ENCODE measurements at places on chromosomes 5 and 9. TPM values are rescaled to one million over a fixed set of nuclear protein-coding genes. Genes with fewer than 3 reads are reported as not detected.
A peak's percentile ranks its signal among the peaks of the same experiment; 100 is the strongest.

DNA sequence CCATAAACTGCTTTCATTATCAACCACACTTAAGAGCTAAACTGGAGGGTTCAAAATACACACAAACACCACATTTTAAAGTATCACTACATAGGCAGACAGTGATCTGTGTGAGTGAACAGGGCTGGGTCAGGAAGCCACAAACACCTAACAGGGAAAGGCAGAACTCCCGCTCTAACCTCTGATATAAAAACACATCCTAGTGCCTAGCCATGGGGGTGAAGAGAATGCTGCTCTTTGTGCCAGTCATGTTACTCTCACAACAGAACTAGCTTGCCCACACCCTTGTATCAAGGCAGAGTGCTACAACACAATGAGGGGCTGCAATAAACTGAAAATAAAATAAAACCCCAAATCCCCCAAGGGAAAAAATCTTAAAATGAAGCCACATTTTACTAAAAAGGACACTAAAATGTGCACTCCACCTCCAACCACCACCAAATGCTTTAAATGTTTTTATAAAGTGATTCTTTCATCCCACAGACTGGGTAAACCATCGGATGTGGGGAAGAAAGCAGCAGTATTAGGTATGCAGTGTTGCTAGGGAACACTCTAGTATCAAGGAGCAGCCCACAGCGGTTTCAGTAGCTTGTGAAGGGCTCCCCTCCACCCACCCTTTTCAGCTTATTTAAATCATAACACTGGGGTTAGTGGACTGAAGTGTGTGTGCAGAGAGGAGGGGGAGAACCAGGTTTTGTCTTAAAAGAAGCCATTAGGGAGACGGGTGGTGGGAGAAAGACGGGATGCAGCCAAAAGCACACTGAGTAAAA, 64.5 kb downstream of the TMEM161B start:
- H3K4me1 ChIP-seq: no peaks in the 10 kb centered on the region
- peak; percentile 49 for DNase-seq
- peaks cover 23% of the 10 kb centered on the region for H3K36me3 ChIP-seq
- H3K4me3 ChIP-seq: no peak overlapping the region

DNA sequence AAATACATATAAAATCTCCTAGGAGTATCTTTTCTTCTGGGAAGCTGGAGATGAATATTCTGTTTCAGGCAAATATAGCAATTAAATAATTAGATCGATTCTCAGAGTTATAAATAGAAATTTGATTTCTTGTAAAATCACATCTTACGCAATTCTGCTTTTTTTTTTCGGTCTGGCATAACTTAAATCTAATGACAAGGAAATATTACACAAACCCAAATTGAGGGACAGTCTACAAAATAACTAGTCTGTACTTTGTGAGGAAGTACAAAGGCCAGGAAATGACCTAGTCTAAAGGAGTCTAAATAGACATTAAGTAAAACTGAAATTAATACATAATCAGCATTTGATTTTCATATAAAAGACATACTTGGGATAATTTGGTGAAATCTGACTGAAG, 133.3 kb downstream of the KIAA0825 start:
- no peak overlapping the region for H3K4me3 ChIP-seq
- DNase-seq: no peak
- H3K36me3 ChIP-seq: no peaks in the 10 kb centered on the region

DNA sequence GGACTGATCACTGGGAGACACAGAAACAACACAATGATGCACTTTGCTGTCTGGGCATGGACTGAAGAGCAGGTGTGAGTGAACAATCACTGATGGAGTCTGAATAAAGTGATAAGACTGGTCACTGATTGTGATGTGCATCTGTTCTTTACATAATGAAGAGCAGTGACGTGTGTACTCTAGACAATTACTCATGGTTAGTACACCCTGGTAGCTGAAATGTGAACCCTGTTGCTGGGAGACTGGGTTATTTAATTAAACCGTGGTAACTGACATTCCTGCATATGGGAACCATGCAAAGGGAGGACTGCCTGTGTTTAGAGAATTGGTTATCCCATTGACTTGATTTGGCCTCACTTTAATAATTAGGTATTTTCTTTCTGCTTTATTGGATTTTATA, 202.9 kb downstream of the NR2F1-AS1 start:
- no peak for DNase-seq
- no peaks in the 10 kb centered on the region for H3K36me3 ChIP-seq
- H3K4me1 ChIP-seq: no peaks in the 10 kb centered on the region
- no peak overlapping the region for H3K4me3 ChIP-seq
- no peaks in the 10 kb centered on the region for H3K27me3 ChIP-seq

DNA sequence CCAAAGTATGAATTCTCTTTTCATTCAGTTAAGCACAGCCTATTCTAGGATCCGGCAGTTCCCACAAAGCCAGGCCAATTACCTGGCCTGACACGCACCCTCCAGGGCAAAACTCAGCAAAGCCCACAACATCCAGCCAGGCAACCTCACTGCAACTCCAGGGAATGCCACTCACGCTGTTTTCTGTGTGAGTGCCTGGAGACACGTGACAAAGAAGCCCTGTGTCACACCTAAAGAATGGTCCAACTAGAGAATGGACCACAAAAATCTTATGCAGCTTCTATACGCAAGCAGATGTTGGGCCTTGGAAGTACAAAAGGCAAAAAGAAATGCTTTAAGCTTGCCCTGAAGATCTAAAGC, 20.2 kb downstream of the RETREG1 start:
- H3K4me3 ChIP-seq: no peak overlapping the region
- H3K27me3 ChIP-seq: no peaks in the 10 kb centered on the region
- H3K36me3 ChIP-seq: no peaks in the 10 kb centered on the region
- no peak overlapping the region for H3K27ac ChIP-seq
- DNase-seq: no peak
- no peaks in the 10 kb centered on the region for H3K4me1 ChIP-seq

HAPLN1 gene
- not detected for polyA plus RNA-seq

Data from naive thymus-derived CD4-positive, alpha-beta T cell (primary cell).